ENCODE measurements at places on chromosomes 1 and 21.

DNA sequence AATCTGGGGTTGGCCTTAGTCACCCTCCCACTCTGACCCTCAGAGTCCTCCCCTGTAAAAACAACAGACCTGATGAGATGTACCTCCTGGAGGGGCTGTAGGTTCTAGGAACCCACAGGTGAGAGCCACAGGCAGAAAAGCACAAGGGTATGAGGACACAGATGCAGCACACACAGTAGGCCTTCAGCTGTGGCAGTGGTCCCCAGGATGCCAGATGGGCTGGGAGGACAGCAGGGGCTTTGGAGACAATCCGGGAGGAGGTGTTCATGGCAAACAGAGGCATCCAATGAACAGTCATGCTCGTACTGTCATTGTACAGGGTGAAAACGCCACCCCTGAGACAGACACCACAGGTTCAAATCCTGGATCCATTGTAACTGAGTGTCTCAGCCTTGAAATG, 463.1 kb downstream of the MATN1 start:
- H3K4me1 ChIP-seq, result no peaks in the 10 kb centered on the region
- H3K4me3 ChIP-seq, result no peak overlapping the region
- H3K27ac ChIP-seq, result no peak overlapping the region
- H3K27me3 ChIP-seq, result peaks cover 5% of the 10 kb centered on the region
- H3K36me3 ChIP-seq, result no peaks in the 10 kb centered on the region

- DNase-seq, result no peak
- H3K4me1 ChIP-seq, result peaks cover 26% of the 10 kb centered on the region
- no peak overlapping the region for H3K4me3 ChIP-seq
- no peaks in the 10 kb centered on the region for H3K27me3 ChIP-seq
Measured at GRCh38 chr21:14751602-14752344, 205.7 kb upstream of the SAMSN1 start.

DNA sequence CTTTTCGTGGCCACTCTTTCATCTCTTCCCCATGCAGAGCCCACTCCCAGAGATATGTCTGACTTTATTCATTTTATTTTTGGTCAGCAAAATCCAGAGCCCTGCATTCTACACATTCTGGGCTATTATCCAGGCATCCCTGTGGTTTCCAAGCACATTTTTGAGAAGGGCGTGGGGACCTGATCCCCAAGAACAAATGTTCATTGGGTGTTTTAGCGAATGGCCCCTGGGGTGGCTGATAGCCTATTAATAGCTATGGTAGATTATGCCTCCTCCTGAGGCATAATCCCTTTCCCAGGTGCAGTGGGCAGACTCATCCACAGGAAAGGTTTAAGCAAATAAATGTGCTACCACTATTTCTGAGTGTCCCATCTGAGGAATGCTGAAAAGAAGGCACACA, 511.8 kb upstream of the USP24 start:
- no peak overlapping the region for H3K27ac ChIP-seq
- no peaks in the 10 kb centered on the region for H3K4me1 ChIP-seq
- no peak overlapping the region for H3K4me3 ChIP-seq
- DNase-seq, result no peak
- no peaks in the 10 kb centered on the region for H3K36me3 ChIP-seq
- H3K27me3 ChIP-seq, result peaks cover 10% of the 10 kb centered on the region

GRCh38 chr1:18646091-18646785, 15.6 kb downstream of the PAX7 start:
- H3K27me3 ChIP-seq, result peaks cover 36% of the 10 kb centered on the region
- H3K4me1 ChIP-seq, result peaks cover 8% of the 10 kb centered on the region

GRCh38 chr1:8818325-8818775, 910 bp upstream of the RERE start:
- DNase-seq, result no peak
- peaks cover 7% of the 10 kb centered on the region for H3K27me3 ChIP-seq

GRCh38 chr1:229507502-229507901, 639 bp downstream of the NUP133 start:
- H3K27ac ChIP-seq, result peak overlapping the region; percentile 97
- peaks cover 2% of the 10 kb centered on the region for H3K36me3 ChIP-seq
- H3K4me1 ChIP-seq, result peaks cover 15% of the 10 kb centered on the region
- peak overlapping the region; percentile 92 for H3K4me3 ChIP-seq
- no peak for DNase-seq

DNA sequence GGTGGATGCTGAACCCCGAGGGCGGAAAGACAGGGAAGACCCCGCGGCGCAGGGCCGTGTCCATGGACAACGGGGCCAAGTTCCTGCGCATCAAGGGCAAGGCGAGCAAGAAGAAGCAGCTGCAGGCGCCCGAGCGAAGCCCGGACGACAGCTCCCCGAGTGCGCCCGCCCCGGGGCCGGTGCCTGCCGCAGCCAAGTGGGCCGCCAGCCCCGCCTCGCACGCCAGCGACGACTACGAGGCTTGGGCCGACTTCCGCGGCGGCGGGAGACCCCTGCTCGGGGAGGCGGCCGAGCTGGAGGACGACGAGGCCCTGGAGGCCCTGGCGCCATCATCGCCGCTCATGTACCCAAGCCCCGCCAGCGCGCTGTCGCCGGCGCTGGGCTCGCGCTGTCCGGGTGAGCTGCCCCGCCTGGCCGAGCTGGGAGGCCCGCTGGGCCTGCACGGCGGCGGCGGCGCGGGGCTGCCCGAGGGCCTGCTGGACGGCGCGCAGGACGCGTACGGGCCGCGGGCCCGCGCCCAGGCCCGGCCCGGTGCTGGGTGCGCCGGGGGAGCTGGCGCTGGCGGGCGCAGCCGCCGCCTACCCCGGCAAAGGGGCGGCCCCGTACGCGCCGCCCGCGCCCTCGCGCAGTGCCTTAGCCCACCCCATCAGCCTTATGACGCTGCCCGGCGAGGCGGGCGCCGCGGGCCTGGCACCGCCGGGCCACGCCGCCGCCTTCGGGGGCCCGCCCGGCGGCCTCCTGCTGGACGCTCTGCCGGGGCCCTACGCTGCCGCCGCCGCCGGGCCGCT, 20.7 kb downstream of the FOXO6 start:
- H3K4me1 ChIP-seq, result peaks cover 11% of the 10 kb centered on the region
- H3K36me3 ChIP-seq, result no peaks in the 10 kb centered on the region
- DNase-seq, result no peak
- peaks cover 42% of the 10 kb centered on the region for H3K27me3 ChIP-seq
- no peak overlapping the region for H3K27ac ChIP-seq

DNA sequence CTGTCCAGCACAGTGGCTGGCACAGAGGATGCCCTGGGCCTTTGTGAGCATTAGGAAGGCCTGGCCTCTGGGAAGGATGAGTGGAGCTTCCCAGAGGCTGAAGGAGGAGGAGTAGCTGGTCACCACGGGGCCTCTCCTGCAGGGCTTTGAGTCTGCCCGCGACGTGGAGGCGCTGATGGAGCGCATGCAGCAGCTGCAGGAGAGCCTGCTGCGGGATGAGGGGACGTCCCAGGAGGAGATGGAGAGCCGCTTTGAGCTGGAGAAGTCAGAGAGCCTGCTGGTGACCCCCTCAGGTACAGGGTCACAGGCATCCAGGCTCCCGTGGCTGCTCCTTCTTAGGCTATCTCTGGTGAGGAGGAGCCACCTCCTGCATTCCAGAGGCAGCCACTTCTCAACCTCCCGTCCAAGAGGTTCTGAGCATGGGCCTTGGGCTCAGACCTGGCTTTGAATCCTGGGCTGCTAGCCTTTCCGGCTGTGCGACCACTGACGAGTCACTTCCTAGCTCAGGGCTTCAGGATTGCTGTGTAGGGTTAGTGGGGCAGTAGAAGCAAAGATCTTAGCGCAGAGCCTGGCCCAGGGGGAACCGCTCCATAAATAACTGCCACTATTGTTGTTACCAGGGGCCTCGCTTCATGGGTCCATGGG, 14.0 kb downstream of the SESN2 start:
- H3K36me3 ChIP-seq, result peaks cover 11% of the 10 kb centered on the region
- H3K27me3 ChIP-seq, result no peaks in the 10 kb centered on the region
- no peak overlapping the region for H3K27ac ChIP-seq
- H3K4me1 ChIP-seq, result peaks cover 2% of the 10 kb centered on the region

GRCh38 chr1:226626577-226626956, 78.0 kb downstream of the STUM start:
- no peaks in the 10 kb centered on the region for H3K27me3 ChIP-seq
- DNase-seq, result peak; percentile 80
- H3K4me3 ChIP-seq, result peak overlapping the region; percentile 59
- peak overlapping the region; percentile 19 for H3K27ac ChIP-seq

All from memory B cell (primary cell).